ENCODE measurements at places on chromosomes 2 and 18. TPM values are rescaled to one million over a fixed set of nuclear protein-coding genes. Genes with fewer than 3 reads are reported as not detected.

The PID1 gene
- total RNA-seq: 0.36 TPM

The DYTN gene
- total RNA-seq: not detected

The PROKR1 gene
- total RNA-seq: not detected

The REG1A gene
- total RNA-seq: not detected

The MCFD2 gene
- total RNA-seq: 30.8 TPM

The CYS1 gene
- total RNA-seq: not detected

The RPRM gene
- not detected for total RNA-seq

The XIRP2 gene
- total RNA-seq: not detected

DNA sequence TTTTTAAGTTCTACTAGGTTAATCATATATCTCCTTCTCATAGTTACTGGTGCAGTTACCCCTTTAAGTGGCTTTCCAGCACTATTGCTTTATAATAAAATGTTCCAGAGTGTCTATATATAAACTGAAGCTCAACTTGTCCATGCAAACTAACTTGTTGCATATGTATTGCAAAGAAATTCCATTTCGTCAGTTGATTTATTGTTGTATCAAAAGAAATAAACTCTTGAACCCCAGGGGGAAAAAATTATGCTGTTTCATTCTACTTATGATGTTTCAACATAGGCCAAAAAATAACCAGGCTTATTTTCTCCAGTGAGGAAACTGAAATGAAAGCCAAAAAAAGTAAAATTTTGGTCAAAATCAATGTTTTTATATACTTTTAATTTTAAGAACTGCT lies 491.9 kb downstream of the NR4A2 start:
- DNase-seq: no peak

DNA sequence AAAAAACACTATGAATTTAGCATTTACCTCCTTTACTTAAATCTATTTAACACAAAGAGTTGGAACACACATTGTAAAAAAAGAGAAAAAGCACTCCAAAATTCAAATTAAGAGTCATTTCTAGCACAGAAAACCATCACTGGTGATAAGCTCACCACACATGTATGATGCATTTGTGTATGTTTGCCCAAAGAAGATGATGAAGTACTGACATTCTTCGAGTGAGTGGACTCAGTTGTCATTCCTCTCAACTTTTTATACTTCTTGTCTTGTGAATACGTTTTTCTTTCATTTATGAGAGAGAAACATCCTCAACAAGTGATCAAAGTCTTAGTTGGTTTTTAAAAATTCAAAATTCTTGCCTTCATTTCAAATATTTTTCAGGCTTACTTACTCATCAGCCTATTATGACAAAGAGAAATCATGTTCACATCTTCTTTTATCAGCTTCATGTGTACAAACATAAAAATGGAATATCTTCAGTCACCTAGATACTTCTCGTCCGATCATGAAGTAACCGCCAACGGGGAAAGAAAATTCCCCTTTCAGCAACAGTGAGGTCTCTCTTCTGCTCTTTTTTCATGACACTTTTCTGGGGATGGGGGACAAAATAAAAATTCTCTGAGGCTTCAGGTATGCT lies 1.5 kb downstream of the DSEL start:
- no peak for DNase-seq

- no peak for DNase-seq
Observed at GRCh38 chr2:10400568-10400977, 47.6 kb downstream of the ODC1 start.

GRCh38 chr2:24049485-24050021 lies at the start of gene FKBP1B:
Gene FKBP1B (plus strand): TSS chr2:24049741. CDS start chr2:24049850, 109 bp downstream.
- DNase-seq: peak; percentile 29

DNA sequence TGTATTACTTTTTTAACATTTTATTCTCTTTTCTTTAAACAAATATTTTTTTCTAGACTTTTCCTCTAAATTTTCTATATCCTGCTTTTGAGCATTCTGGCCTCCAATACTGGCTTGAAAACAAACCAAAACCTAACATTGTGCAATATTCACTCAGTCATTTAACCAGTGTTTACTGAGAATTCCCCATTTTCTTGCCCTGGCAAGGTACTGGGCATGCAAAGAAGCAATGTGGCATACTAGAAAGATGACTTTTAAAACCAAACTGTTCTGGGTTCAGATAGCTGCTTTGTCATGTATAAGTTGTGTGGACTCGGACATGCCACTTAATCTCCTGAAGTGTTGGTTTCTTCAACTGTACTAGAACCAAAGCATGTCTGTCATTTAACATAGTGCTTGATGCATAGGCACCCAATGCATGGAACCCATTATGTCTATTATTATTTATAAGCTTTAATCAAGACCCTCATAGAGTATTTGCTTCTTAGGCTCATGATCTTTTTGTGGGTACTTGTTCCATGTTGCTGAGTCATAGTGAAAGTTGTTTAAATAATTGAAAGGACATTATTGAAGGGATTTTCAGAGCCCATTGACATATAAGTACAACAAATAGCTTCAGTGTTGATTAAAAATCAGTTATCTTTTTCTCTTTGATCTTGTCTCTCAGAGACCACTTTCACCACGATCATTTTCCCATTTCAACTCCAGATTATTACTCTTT lies 185.4 kb upstream of the OSR1 start:
- no peak for DNase-seq

DNA sequence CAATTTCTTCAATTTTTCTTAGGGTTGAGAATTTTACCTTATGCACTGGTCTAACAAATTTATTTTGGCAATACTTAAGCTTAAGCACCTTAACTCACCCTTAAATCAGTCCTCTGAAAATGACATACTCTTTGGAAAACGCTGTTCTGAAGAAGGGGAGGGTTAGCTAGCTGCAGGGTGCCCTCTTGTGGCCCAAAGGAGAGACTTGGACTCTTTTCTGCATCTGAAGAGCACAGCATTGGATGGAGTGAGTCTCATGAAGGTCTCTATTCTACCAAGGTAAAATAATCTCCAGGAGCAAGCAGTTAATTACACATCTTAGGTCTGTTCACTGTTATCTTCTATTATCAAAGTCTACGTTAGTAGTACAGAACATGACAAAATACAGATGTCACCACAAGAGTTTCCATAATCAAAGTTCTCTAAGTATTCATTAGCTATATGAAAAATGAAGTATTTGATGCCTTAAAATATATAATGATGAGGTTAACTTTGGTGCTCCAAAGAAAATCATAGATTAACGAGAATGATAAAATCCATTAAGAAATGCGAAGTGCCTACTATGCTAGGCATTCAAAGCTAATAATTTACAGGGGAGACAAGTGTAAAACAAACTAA lies 24.4 kb downstream of the PUM2 start:
- peak; percentile 26 for DNase-seq

GRCh38 chr2:112048887-112049286 lies 6.2 kb upstream of the TMEM87B start:
- peak; percentile 24 for DNase-seq

GRCh38 chr2:199833525-199833924 lies 17.5 kb downstream of the FTCDNL1 start:
- no peak for DNase-seq

DNA sequence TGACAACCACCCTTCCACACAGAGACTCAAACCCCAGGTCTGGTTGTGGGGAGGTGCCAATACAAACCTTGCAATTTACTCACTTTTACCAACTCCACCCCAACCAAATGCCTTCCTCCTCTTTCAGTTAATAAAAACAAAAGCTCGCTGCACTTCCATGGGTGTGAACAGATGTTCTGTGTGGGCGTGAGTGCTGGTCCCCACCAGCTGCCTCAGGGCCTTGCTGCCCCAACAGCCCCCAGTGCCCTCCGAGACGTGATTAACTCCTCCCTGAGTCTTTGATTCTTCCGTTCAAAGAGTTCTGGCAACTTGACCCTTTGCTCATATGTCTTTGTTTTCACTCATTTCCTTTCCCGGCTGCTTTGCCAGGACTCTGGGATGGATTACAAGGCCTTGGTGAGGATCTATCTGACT lies 258.9 kb upstream of the CXCR4 start:
- DNase-seq: no peak

GRCh38 chr18:63443829-63444228 lies 21.6 kb upstream of the VPS4B start:
- no peak for DNase-seq

DNA sequence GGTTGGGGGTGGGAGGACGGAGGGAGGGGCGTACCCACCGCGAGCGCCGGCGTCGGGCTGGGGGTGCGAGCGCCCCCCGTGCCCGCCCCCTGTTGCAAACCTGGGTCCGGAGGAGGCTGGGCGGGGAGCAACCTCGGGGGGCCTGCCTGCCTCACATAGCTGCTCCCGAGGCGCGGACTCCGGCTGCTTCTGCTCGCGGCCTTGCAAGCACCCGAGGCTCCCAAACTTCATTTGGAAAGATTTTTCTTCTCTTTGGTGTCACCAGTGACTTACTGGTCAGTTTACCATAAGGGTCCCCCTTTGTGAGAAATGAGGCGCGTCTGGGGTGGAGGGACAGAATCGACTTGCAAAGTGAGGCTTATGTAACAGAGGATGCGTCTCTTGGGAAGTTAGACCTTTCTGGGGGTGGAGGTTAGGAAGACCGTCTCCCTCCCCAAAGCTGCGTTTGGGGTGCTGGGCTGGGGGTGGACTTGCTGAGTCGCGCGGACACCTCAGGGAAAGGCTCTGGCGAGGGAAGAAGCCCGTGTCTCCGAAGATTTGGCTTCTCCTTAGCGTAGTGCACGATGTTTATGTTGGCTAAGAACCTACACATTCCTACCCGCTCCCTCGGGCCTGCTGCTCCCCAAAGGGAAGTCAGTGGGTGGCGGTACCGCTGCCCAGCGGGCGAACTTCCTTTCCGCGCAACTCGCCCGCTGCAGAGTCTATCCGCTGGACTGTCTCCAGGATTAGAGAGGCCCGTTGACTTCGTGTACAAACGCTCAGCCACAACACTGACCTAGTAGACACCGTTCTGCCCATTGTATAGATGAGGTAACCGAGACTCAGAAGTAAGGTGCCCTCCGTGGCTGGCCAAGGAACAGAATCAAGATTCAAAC lies 559 bp downstream of the TMEM37 start:
- DNase-seq: no peak

DNA sequence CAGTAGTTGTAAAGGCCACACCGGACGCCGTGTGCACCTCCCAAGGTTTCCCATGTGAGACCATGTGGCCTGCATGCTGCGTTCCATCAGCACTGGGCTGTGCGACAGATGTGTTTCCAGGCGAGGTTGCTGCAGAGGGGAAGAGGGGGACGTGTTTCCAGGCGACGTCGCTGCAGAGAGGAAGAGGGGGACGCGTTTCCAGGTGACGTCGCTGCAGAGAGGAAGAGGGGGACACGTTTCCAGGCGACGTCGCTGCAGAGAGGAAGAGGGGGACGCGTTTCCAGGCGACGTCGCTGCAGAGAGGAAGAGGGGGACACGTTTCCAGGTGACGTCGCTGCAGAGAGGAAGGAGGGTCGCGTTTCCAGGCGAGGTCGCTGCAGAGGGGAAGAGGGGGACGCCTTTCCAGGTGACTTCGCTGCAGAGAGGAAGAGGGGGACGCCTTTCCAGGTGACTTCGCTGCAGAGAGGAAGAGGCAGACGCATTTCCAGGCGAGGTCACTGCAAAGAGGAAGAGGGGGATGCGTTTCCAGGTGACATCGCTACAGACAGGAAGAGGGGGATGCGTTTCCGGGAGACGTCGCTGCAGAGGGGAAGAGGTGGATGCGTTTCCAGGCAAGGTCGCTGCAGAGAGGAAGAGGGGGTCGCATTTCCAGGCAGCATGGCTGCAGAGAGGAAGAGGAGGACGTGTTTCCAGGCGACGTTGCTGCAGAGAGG lies 24.5 kb downstream of the NFATC1 start:
- DNase-seq: no peak
